ENCODE measurements at places on chromosomes 13 and 19. TPM values are rescaled to one million over a fixed set of nuclear protein-coding genes. Genes with fewer than 3 reads are reported as not detected.
A peak's percentile ranks its signal among the peaks of the same experiment; 100 is the strongest.

KCTD15 gene
- 7.3 TPM for total RNA-seq

RFC3 gene
- total RNA-seq, result 39.6 TPM

ATP1A3 gene
- 4.3 TPM for total RNA-seq

DNA sequence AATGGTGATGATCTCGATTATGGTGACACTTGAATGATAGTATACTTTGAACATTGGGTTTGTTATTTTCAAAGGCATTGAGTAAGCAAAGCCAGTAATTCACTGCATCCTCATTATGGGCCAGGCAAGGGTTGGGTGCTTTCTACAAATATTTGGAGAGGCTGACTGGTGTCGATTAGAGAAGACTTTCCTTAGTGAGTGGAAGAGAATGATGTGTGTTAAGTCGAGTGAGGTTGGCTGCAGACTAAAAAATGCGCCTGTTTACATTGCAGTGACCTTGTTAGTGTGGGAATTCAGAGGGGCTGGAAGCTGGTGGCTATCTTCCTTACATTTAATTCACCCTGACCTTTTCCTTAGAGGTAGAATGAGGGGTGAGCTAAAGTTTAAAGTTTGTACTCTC is 22.4 kb upstream of the RNF113B start:
- no peaks in the 10 kb centered on the region for H3K27me3 ChIP-seq
- no peak overlapping the region for H3K27ac ChIP-seq
- no peak for DNase-seq

DNA sequence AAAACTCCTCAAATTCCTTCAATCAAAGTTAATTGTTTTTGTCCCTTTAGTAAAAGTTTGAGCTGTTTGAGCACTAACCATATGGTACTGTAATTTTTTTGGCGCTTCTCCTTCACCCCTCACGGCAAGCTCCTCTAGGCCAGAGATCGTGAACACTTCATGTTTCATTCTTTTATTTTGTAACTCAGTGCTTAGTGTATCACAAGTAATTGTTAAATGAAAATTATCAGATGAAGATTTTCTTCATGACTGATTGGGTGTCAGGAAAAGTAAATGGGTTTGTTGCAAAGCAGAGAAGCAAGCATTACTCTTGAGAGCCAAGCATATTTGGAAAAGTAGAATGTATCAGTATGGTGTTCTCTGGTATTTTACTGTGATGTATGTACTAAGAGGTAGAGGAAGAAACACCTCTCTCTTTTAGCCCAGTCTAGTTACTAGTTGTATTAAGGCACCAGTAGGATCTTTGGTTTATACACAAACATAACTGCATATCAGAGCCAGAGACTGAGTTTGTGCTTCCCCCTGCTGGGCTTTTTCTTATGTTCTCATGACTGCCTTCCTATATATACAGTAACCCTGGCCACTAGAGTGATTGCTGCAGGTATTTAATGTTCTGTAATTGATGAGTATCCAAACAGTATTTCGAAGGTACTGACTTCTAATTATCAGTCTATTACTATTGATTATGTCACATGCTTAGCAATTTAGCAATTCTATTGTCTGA is 202.3 kb upstream of the KLHL1 start:
- no peaks in the 10 kb centered on the region for H3K27me3 ChIP-seq
- H3K36me3 ChIP-seq, result no peaks in the 10 kb centered on the region
- no peak overlapping the region for H3K27ac ChIP-seq

GRCh38 chr13:29808264-29808663 is 42.2 kb downstream of the UBL3 start:
- H3K4me3 ChIP-seq, result no peak overlapping the region
- H3K27me3 ChIP-seq, result no peaks in the 10 kb centered on the region
- H3K36me3 ChIP-seq, result no peaks in the 10 kb centered on the region
- no peak overlapping the region for H3K27ac ChIP-seq
- DNase-seq, result no peak
- H3K4me1 ChIP-seq, result peaks cover 41% of the 10 kb centered on the region

DNA sequence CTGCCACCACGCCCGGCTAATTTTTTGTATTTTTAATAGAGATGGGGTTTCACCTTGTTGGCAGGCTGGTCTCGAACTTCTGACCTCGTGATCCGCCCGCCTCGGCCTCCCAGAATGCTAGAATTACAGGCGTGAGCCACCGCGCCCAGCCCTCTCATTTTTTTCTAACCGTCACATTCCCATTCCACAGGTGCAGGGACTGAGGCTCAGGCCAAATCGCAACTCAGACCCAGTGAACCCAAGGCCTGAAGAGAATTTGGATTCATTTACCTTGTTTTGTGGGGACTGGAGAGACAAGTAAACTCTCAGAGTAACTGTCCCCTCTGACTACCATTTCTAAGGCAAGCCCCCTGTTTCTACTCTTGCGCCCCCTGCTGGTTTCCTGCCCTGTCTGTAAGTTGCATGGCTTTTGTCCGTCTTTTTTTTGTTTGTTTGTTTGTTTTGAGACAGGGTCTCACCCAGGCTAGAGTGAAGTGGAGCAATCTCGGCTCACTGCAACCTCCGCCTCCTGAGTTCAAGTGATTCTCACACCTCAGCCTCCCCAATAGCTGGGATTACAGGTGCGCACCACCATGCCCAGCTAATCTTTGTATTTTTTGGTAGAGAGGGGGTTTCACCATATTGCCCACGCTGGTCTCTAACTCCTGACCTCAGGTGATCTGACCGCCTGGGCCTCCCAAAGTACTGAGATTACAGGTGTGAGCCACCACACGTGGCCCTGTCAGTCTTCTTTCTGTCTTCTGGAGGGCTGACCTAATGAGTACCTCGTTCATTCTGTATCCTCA is 2.3 kb upstream of the STRN4 start:
- peak; percentile 79 for DNase-seq
- peak overlapping the region; percentile 31 for H3K4me3 ChIP-seq
- peak overlapping the region; percentile 51 for H3K27ac ChIP-seq
- H3K27me3 ChIP-seq, result no peaks in the 10 kb centered on the region
- peaks cover 31% of the 10 kb centered on the region for H3K4me1 ChIP-seq
- H3K36me3 ChIP-seq, result no peaks in the 10 kb centered on the region

DNA sequence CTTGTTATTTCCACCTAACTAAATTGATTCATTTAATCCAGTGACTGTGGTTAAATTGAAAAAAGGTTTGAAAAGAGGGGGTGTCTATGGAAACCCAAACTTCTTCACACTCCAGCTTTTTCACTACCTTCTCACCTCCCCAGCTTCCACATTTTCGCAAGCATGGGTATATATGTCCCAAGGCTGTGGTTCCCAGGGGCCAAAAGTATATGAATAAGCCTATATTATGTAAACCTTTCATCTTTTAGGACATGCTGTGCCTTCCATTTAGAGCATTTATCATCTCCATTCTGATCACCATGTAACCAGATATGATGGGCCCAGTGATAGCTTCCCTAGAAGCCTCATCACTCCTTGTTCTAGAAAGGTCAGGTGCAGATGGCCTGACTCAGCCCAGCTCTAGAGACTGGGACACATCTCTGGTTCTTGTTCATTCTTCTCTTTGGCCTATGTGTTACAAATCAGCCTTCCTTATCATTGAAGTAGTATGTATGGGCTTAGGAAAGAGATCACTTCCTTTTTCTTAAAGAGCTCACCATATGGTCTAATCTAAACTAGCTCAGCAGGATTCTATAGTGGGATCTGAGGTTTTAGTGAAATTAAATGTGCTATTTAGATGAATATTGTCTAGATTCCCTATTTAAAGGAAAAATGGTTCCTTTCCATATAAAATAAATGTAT is 19.5 kb upstream of the ARL11 start:
- no peaks in the 10 kb centered on the region for H3K36me3 ChIP-seq
- H3K4me1 ChIP-seq, result peaks cover 6% of the 10 kb centered on the region
- H3K27me3 ChIP-seq, result no peaks in the 10 kb centered on the region
- DNase-seq, result no peak
- no peak overlapping the region for H3K4me3 ChIP-seq
- H3K27ac ChIP-seq, result no peak overlapping the region

GRCh38 chr19:37127999-37128820 is 44.3 kb downstream of the ZNF585A start:
- H3K4me1 ChIP-seq, result no peaks in the 10 kb centered on the region
- no peak overlapping the region for H3K27ac ChIP-seq
- no peak for DNase-seq
- no peaks in the 10 kb centered on the region for H3K27me3 ChIP-seq
- H3K4me3 ChIP-seq, result no peak overlapping the region
- peaks cover 83% of the 10 kb centered on the region for H3K36me3 ChIP-seq

- H3K27me3 ChIP-seq, result no peaks in the 10 kb centered on the region
- no peaks in the 10 kb centered on the region for H3K36me3 ChIP-seq
- H3K27ac ChIP-seq, result no peak overlapping the region
- H3K4me1 ChIP-seq, result no peaks in the 10 kb centered on the region
- no peak for DNase-seq
Measured at GRCh38 chr13:72109863-72110262, 242.9 kb upstream of the DACH1 start.

- no peak overlapping the region for H3K27ac ChIP-seq
- no peak for DNase-seq
Measured at GRCh38 chr19:46372901-46373490, 26.1 kb downstream of the PPP5C start.

DNA sequence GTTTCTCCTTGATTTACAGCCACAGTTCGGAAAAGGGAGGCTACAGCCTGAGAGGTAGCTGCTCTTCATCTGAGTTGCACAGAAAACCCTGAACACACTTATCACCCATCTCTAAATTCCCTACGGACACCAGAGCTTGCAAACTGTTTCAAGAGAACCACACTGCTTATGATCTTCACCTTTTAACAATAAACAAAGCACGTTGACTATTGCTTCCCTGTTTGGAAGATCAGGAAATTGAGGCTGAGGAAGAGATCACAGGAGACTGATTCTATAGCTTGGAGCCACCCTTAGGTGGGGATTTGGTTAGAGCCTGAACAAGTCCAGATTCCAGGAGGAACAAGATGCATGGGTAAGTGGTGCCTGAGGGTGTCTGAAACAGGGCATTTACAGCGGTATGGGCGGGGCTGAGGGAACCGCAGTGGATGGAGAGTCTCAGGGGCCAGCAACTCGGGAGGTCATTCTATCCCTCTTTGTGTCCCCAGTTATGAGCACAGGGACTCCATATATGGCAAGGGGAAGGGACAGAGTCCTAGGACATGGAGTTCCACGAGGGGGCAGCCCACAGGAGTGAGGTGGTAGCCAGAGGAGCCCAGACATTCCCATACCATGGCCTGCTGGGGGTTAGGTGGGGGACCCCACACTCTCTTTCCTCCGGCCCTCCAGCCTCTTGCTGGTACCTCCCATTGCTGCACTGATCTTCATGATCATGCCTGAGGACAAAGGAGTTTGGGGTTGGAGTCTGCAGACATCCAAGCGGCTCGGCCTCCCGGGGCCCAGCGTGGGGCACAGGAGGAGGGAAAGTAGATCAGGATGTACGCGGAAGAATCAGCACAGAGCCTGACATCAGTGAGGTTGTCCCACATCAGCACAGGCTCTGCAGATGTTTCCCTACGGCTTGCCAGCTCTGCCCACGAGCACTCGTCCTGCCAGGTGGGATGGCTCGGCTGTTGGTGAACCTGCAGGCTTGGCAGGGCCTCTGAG is 162.3 kb upstream of the ZNF536 start:
- H3K27ac ChIP-seq, result no peak overlapping the region
- H3K36me3 ChIP-seq, result peaks cover 2% of the 10 kb centered on the region
- no peak overlapping the region for H3K4me3 ChIP-seq
- H3K4me1 ChIP-seq, result peaks cover 6% of the 10 kb centered on the region
- DNase-seq, result no peak
- H3K27me3 ChIP-seq, result no peaks in the 10 kb centered on the region

- DNase-seq, result no peak
- H3K36me3 ChIP-seq, result no peaks in the 10 kb centered on the region
- no peak overlapping the region for H3K4me3 ChIP-seq
Measured at GRCh38 chr13:22212576-22212975, 541.7 kb downstream of the FGF9 start.

GRCh38 chr13:42997381-42997780 is 5.3 kb upstream of the EPSTI1 start:
- no peak for DNase-seq
- H3K4me1 ChIP-seq, result peaks cover 63% of the 10 kb centered on the region
- H3K4me3 ChIP-seq, result peak overlapping the region; percentile 66
- H3K27ac ChIP-seq, result peak overlapping the region; percentile 90
- H3K36me3 ChIP-seq, result peaks cover 2% of the 10 kb centered on the region

DNA sequence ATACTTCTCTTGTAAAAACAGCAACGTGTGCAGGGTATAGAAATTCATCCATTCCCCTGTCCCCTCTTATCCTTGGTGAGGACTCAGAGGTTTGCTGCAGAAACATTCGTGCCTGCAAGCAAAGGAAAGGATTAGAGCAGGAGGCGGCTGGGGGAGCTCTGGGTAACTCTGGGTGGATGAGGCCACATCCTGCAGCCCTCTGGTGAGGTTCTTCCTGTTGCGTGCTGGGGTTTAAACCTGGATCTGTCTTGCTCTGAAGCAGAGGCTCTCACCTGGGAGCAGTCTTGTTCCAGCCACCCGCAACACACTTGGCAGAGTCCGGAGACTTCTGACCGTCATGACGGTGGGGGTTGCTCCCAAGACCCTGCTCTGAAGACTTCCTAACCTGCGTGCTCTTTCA is 69.2 kb downstream of the ATP11A start:
- no peaks in the 10 kb centered on the region for H3K27me3 ChIP-seq
- no peak overlapping the region for H3K4me3 ChIP-seq
- no peaks in the 10 kb centered on the region for H3K36me3 ChIP-seq
- no peak overlapping the region for H3K27ac ChIP-seq

GRCh38 chr13:34408640-34409039 is 533.4 kb upstream of the NBEA start:
- H3K36me3 ChIP-seq, result no peaks in the 10 kb centered on the region
- no peak overlapping the region for H3K27ac ChIP-seq
- no peaks in the 10 kb centered on the region for H3K4me1 ChIP-seq
- H3K27me3 ChIP-seq, result no peaks in the 10 kb centered on the region
- no peak overlapping the region for H3K4me3 ChIP-seq

GRCh38 chr13:110503979-110504499 is 57.5 kb downstream of the RAB20 start:
- H3K4me3 ChIP-seq, result no peak overlapping the region
- H3K36me3 ChIP-seq, result no peaks in the 10 kb centered on the region
- H3K27ac ChIP-seq, result no peak overlapping the region
- no peaks in the 10 kb centered on the region for H3K4me1 ChIP-seq
- no peaks in the 10 kb centered on the region for H3K27me3 ChIP-seq

DNA sequence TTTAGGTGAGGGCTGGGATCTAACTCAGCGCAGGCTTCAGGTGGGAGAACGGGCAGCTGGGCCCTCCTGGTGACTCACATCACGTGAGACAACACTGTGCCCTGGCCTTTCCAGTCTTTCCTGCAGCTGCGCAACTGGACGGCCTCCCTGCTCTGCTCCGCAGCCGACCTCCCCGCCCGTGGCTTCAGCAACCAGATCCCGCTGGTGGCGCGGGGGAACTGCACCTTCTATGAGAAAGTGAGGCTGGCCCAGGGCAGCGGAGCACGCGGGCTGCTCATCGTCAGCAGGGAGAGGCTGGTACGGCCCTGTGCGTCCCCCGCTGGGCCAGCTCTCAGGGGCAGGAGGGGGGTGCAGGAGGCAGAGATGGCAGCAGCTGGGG is 8.8 kb downstream of the SPPL2B start:
- DNase-seq, result no peak
- peaks cover 20% of the 10 kb centered on the region for H3K4me1 ChIP-seq
- no peaks in the 10 kb centered on the region for H3K27me3 ChIP-seq
- peaks cover 8% of the 10 kb centered on the region for H3K36me3 ChIP-seq

GRCh38 chr19:48194041-48194843 is 23.8 kb downstream of the ZSWIM9 start:
- peaks cover 29% of the 10 kb centered on the region for H3K4me1 ChIP-seq
- no peak overlapping the region for H3K4me3 ChIP-seq
- H3K36me3 ChIP-seq, result peaks cover 5% of the 10 kb centered on the region
- no peaks in the 10 kb centered on the region for H3K27me3 ChIP-seq
- no peak for DNase-seq
- no peak overlapping the region for H3K27ac ChIP-seq
